Naive thymus-derived CD4-positive, alpha-beta T cell (primary cell): ENCODE measurements at places on chromosomes 13 and 19.

DNA sequence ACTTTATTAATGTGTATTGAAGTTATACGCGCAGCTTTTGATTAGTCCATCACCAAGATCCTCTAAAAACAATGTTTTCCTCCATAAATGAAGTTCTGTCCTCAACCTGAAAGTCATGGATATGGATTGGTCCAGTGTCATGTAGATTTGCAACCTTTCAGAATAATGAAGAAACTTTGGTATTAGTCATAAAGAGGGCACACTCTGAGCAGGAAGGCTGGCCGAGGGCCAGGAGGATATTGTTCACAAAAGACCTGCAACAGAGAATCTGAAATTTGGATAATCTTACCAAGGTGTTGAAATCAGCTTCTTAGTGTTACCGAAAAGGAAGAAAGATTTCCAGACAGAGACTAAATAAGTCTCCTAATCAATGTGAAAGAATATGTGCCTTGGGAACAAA lies 20.7 kb downstream of the CLDN10 start:
- no peak for DNase-seq

GRCh38 chr19:45047188-45047797 lies 8.4 kb downstream of the CLASRP start:
- DNase-seq = no peak

DNA sequence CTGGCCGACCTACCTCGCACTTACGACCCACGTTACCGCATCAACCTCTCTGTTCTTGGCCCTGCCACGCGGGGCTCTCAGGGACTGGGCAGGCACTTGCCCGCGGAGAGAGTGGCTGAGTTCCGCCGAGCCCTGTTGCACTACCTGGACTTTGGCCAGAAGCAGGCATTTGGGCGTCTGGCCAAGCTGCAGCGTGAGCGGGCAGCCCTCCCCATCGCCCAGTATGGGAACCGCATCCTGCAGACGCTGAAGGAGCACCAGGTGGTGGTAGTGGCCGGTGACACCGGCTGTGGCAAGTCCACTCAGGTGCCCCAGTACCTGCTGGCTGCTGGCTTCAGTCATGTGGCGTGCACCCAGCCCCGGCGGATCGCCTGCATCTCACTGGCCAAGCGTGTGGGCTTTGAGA lies 4.2 kb downstream of the DHX34 start:
- no peak for DNase-seq

DNA sequence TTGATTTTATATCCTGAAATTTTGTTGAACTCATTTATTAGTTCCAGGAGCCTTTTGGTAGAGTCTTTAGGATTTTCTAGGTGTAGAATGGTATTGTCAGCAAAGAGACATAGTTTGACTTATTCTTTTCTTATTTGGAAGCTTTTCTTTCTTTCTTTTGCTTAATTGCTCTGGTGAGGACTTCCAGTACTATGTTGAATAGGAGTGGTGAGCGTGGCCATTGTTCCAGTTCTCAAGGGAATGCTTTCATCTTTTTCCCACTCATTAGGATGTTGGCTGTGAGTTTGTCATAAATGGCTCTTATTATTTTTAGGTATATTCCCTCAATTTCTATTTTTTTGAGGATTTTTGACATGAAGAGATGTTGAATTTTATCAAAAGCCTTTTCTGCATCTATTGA lies 182.2 kb upstream of the SPRY2 start:
- no peak for DNase-seq

DNA sequence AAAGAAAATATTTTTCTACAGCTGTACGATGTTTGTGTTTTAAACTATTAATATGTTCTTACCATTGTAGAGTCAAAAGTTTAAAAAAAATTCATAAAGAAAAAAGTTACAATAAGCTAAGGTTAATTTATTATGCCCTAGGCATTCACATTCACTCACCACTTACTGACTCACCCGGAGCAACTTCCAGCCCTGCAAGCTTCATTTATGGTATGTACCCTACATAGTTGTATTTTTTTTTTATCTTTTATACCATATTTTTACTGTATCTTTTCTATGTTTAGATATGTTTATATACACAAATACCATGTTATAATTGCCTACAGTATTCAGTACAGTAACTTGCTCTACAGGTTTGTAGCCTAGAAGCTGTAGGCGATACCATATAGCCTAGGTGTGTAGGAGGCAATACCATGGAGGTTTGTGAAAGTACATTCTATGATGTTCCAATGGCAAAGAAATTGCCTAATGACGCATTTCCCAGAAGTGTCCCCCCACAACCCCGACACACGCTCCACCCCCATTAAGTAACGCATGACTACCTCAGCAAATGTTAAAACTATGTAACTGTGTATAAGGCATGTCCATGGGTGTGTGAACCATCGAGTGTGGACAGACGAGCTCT lies 60.4 kb downstream of the SLITRK6 start:
- no peak for DNase-seq

GRCh38 chr19:31280287-31281006 lies 68.8 kb downstream of the TSHZ3 start:
- no peak for DNase-seq

DNA sequence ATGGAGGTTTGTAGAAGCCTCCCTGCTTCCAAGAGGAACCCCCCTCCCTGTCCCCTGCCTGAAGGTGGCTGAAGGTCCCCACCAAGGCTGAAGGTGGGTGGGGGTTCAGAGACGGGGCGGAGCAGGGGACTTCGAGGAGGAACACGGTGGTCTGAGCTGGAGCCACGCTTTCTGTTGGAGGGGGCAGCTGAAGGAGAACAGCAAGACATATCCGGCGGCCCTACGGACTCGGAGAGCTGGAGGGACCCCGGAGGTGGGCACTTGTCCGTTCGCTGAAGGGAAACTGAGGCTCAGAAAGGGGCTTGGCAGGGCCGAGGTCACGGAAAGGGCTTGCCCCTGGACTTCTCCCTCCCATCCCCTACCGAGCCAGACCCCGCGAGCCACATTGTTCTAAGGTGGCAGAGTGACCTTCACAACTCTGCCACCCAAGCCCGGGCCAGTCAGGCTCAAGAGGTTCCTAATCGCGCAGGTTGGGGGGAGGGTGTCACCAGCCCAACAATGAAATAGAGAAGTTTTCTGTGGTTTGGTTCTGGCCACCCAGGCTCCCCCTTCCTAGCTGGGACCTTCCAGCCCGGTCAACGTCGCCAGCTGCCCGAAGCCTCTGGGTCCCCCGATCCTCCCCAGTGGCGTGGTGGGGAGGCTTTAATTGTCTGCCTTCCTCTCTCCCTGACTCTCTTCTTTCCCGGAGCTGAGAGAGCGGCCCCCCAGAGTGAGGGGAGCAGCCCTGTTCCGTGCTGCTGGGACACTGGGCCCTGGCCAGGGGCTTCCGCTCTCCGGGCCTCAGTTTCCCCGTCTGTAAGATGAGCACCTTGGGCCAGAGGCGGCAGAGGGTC lies 15.5 kb upstream of the KCNN1 start:
- no peak for DNase-seq

DNA sequence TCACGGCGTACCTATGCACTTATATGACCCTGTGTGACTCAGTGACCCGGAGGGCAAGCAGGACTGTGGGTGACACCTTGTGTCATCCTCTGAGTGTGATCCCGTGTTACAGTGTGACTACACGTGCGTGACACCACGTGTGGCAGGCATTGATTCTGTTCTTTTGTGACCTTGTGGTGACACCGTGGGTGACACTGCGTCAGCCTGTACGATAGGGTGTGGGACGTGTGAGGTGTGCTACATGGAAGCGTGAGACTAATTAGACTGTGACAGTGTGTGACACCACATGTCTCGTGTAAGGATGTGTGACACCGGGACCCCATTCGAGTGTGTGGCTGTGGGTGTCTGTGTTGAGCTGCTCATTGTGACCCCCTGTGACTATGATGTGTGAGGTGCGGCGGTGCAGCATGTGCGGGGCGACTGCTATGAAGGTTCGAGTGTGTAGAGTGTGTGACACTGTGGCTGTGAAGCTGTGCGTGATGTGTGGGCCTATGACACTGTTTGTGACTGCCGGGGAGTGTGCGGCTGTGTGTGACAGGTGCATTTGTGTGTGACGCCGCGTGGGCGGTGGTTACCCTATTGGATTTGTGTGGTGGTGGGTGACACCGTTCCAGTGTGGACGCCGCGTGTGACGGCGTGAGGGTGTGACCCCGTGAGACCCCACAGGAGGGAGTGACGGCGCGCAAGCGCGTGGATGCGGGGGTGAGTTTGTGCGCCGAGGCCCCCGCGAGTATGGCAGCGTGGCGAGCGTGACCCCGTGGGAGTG lies 399 bp upstream of the SPTBN4 start:
- no peak for DNase-seq

DNA sequence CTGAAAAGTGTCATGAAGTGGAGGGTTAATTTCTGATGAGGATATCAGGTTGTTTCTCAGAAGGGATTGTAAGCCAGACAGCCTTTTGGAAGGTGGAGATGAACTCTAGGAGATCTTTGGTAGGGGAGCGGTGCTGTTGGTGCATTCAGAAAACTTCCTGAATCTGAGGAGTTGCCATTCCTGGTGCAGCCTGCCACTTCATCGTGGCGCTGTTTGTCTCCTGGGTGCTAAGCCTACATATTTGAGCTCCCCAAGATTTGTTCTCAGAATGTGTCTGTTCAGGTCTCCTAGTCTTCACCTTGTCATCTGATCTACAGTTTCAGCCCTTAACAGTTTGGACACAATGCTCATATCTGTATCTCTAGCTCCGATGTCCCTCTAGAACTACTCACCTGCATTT lies 285.6 kb downstream of the MTUS2 start:
- DNase-seq = no peak

- DNase-seq = peak; percentile 33
Measured at GRCh38 chr13:29849071-29849631, 1.3 kb downstream of the UBL3 start.

- no peak for DNase-seq
Measured at GRCh38 chr13:99548448-99548847, 47.2 kb downstream of the TM9SF2 start.

GRCh38 chr13:93473441-93474270 lies 247.0 kb downstream of the GPC6 start:
- no peak for DNase-seq

DNA sequence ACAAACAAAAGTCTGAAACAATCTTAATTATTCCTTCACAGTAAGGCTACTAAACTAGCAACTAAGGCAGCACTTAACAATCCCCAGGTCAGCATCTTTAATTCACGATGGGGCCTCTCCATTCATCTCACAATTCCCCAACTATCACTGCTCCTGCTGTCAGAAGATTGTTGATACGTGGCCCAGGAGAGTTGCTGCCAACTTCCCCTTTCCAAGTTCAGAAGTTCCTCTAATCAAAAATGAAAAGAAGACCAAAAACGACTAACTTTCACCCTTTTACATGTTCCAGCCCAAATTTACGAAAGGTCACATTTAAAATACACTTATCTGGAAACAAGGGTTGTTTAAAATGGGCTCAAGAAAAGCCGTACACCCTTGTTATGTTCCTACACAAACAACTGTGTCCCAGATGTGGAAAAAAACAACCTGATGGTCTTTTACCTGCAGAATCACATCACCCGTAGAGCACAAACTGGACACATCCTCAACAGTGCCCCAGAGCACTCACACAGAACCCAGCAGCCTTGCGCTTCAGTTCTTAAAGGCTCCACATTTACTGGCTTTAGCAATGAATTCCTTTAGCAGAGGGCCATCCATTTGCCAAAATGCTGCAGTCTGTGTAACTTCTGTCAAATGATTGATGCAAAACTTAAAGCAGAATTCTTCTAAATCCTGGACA lies 38.0 kb downstream of the PHF11 start:
- DNase-seq = no peak

- no peak for DNase-seq
Measured at GRCh38 chr19:41709951-41710645, 1.7 kb downstream of the CEACAM5 start.

- no peak for DNase-seq
Measured at GRCh38 chr19:10646456-10647159, 7.5 kb upstream of the ILF3 start.

DNA sequence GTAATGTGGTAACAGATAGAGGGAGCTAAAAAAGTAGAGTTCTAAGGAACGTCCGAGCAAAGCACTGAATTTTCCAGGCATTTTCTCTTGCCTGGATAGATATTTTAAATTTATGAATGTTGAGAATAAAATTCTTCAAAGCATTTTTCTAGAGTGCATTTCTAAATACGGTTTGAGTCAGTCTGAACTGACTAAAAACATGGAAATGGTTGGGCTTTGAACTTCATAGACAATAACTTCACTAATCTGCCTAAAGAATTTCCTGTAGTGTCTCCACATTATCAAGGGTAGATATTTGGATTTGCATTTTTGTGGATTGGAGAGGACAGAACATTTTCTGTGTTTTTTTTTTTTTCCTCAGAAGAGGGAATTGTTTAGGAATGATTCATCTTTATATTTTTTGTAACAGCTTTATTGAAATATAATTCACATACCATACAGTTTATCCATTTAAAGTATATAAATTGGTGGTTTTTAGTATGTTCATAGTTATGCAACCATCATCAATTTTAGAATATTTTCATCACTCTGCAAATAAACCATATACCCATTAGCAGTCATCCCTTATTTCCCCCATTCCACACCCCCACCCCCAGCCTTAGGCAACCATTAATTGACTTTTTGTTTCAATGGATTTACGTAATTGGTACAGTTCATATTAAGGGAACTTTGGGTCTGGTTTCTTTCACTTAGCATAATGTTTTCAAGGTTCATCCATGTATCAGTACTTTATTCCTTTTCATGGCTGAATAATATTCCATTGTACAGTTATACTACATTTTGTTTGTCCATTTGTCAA lies 20.7 kb downstream of the GARRE1 start:
- DNase-seq = no peak

GRCh38 chr13:33727297-33728083 lies 90.5 kb upstream of the RFC3 start:
- DNase-seq = no peak

DNA sequence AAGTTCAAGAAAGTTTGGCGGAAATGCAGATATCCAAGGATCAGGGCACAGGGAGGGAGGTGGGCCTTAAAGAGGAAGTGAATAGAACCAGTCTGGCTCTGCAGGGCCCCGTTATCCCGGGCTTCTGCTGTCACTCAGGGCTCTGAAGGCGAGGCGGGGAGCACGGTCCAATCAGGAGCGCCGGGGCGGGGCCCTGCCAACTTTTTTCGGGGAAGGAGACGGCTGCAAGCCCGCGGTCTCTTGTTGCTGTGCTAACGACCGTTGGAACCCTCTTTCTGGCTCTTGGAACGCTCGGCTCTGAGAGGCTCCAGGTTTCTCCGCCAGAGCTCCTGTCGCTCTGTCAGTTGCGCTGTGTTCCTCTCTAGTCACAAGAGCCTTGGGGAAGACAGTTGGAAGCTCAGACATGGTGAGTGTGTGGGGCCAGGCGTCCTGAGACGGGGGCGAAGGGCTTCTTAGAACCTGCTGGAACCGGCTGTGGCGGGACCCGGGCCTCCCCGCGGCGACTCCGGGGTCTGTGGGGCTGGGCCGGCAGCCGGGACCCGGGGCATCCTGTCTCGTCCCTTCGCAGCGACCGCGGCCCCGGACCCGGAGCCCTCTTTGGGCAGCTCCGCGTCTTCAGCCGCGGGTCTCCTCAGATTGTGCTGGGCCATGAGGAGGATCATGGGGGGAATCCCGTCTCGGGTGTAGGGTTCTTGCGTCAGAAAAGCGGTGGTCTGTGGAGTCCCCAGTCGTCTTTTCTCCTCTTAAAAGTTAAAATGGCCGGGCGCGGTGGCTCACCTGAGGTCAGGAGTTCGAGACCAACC lies 27.7 kb downstream of the ZNF844 start:
- DNase-seq = no peak
